ENCODE measurements at places on chromosomes 6 and 20.

DNA sequence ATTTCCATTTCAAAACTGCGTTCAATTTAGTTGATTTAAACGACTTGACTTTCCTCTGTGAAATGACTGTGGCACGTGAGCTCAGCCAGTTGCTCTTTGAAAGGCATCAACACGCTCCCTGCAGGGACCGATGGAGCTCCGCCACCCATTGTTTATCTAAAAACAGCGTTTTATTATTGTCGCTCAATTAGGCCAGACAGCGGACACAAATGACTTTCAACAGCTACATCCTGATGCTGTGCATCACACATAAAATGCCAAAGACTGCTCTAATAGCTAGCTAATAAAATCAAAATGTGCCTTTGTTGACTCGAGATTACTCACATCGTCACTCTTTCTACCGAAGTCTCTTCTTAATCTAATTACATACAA lies 332.5 kb downstream of the CD83 start:
- DNase-seq, result no peak

GRCh38 chr6:30726506-30727413 lies 6.6 kb downstream of the TUBB start:
- no peak for DNase-seq

GRCh38 chr20:19975436-19975799 lies 41.7 kb upstream of the NAA20 start:
- DNase-seq, result peak; percentile 20

- DNase-seq, result no peak
These were observed 145.4 kb downstream of the BFSP1 start for GRCh38 chr20:17385798-17386197.

DNA sequence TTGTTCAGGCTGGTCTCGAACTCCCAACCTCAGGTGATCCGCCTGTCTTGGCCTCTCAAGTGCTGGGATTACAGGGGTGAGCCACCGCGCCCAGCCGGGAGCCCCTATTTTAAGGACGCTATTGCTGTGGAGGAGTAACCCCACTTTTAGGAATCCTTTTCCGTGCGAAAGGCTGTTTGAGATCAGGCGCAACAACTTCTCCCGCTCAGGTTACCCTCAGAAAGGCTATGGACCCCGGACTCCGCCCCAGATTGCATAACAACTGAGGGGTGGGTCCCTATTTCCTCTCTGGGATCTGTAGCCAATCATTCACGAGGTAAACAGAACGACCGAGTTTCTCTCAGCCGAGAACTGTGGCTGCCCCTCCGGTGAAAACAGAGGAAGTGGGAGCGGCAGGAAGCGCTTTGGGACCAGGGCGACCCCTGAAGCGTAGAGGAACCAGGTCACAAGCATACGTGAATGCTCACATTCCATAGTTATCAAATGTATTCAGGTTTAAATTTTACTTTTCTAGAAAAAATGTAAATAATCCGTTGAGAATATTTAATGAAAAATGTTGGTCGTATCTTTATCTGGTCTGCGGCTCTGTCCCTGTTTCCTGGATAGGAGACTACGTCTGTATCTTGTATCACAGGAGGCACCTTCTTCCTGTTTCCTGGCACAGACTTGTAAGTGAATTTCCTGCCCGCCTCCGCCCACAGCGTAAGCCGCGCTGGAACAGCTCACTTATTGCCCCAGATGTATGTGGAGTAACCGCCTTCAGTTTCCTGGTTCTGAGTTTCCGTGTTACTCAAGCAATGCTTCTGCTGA lies 26.8 kb downstream of the HLA-E start:
- DNase-seq, result peak; percentile 78

DNA sequence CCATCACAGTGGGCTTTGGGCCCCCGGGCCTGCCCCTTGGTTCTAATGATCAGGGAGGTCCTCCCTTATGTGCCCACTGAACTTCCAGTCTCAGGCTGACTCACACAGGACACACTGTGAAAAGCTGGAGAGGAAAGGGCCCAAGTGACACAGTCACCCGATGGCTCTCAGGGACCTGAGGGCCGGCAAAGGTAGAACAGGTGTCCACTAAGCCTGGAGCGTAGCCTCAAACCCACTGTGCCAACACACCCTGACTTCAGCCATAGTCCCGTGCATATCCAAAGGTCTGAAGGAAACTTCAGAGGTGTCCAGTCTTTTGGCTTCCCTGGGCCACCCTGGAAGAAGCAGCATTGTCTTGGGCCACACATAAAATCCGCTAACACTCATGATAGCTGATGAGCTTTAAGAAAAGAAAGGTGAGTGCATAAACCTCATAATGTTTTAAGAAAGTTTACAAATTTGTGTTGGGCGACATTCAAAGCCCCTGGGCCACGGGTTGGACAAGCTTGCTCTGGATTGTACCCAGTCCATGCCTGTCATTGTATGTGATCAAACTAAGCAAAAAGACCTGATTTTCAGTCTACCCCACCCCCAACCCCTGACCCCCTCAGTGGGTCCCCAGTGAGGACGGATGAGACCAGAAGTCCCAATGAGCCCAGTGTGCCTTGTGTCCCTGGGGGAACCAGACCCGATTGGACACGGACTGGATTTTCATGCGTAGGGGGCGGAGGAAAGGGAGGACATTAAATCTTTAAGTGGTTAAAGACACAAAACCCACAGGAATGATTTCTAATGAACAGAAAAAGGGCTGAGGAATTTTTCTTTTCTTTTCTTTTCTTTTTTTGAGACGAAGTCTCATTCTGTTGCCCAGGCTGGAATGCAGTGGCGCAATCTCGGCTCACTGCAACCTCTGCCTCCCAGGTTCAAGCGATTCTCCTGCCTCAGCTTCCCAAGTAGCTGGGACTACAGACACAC lies 6.1 kb downstream of the RAMACL start:
- no peak for DNase-seq

Measured in COLO829 (cell line).